NT2/D1 (cell line): ENCODE measurements at places on chromosomes 3 and 15.

GRCh38 chr3:42681361-42682038 is 3.8 kb upstream of the KLHL40 start:
- DNase-seq = no peak

- DNase-seq = no peak
Measured at GRCh38 chr3:7760718-7761117, 740.9 kb upstream of the LMCD1 start.

- DNase-seq = no peak
Measured at GRCh38 chr3:126105691-126106187, 21.8 kb upstream of the SLC41A3 start.

- DNase-seq = no peak
Measured at GRCh38 chr3:51275111-51275805, 109.8 kb upstream of the MANF start.

DNA sequence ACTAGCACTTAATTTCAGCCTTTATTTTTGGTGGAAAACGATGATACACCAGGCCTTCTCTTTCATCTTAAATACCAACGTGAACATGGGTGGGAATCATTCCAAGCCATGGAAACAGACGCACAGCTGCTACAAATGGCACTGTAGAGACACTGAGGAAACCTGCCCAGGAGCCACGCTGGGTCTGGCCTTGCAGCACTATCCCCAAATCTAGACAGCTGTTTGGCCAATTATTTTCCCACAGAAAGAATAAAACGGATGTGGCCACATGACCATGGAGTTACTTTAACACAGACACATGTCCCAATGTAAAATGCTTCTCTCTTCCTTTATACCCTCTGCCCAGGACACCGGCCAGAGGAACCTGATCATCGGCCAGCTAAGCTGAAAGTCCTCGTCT is 83.6 kb upstream of the OCA2 start:
- no peak for DNase-seq

DNA sequence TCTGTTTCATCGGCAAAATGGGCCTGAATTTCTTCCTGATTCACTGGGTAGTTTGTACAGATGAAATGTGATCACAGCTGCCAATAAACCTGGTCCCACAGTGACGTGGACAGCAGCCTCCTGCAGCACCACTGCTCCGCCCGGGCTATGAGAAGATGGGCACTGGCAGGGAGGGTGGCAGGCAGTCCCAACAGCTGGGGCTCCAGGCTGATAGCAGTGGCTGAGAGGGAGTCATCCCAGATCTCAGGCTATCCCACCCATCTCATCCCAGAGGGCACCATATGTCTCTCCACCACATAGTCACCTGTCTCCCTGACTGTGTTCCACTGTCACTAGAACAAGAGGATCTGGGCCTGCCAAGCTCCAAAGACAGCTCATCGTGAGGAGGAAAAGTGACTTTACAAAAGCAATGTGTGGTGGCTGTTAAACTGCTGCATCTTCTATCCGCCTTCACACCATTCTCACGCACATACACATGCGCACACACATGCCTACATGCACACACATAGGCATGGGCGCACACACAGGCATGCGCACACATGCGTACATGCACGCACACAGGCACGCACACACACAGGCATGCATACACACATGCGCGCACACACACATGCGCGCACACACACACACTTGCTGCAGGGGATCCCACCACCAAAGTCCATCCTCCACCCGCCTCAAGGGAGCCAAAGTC is 46.2 kb downstream of the RGMA start:
- no peak for DNase-seq

- no peak for DNase-seq
Measured at GRCh38 chr3:149424918-149425317, 47.5 kb upstream of the TM4SF1 start.

- DNase-seq = no peak
Measured at GRCh38 chr3:27878014-27878383, 155.9 kb upstream of the EOMES start.

GRCh38 chr3:79366414-79366813 is 401.4 kb downstream of the ROBO1 start:
- DNase-seq = no peak

- no peak for DNase-seq
Measured at GRCh38 chr3:29827756-29828155, 546.9 kb downstream of the RBMS3 start.

GRCh38 chr3:62226601-62227339 is 146.6 kb downstream of the FEZF2 start:
- no peak for DNase-seq

DNA sequence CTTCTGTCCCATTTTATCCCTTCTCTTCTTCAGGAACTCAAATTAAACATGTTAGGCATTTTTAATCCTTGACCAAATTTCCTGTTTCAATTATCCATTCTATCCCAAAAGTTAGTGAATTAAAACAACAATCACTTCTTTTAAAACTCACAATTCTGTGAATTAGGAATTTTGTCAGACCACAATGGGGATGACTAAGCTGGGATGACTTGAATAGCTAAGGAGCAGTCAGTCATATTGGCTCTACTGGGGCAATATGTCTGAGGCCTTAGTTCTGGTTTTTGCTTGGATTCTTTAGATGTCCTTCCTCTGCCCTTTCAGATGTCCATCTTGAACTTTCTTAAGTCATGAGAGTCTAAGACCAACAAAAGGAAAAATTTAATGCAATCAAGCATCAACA is 178.2 kb upstream of the TGFBR2 start:
- DNase-seq = no peak

- no peak for DNase-seq
Measured at GRCh38 chr15:47349179-47349578, 368.1 kb upstream of the SEMA6D start.

DNA sequence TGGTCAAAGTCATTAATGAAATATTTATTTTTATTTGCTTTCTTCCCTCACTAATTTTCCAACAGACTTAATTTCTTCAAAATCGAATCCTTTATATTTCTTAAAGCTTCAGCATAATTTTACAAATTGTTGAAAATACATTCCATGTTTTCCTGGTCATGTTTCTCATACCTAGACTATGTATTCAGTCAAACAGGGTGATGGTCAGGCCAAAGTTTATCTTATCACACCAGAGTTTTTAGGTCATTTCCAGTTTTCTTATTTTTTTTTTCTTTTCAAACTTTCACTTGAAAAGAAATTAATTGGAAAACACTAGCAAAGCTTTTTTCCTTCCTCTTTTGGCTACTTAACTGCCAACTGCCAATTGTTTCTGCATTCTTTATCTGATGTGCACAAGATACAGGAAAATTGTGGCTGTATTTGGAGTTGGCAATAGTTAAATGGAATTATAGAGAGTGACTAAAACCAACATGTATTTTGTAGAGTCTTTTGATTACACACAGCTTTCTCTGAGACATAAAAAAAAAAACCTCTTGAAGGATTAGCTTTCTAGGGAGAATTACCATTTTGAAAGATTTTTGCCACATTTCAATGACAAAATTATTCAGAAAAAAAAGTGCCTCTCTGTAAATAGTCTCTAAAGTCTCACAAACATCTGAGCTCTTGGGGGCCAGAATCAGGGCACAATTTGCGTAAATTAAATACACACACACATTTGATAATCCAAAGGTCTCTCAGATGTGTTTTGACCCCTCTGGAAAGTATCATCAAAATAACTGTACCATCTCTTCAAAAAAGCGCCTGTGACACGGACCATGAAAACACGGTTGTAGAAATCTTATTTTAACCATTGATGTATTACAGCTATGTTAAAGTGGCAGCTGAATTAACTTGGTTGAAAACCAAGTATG is 603.2 kb upstream of the KCNMB2 start:
- DNase-seq = no peak

- no peak for DNase-seq
Measured at GRCh38 chr3:84961521-84962255, 2.9 kb downstream of the CADM2 start.

DNA sequence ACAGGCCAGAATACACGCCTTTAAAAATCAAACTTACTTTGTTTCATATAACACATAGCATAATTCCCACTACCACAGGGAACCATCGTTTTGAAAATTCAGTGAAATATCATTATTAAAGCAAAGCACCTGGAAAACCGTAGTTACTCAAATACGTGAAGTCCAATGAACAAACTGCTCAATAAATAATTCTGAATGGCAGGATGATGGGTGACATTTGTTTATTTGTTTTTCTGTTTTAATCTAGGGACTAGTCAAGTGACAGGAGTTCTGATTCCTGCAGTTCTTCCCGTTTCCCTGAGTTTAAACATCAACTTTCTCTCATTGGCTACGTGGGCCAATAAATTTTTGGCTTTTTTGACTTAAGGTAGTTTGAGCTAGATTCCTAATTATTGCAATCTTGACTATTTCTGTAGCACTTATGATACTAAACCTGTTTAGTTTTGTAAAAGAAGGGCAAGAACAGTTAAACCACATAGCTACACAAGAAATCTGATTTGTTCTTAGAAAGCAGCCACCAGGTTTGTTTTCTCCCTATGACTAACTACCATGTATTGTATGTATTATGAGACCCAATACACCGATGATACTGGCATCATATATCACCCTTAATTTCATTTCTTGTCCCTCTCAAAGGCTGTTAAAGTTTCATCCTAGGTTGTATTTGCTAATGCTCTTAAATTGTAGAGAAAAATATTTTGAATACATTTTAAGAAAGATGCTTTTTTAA is 411.2 kb downstream of the SHQ1 start:
- no peak for DNase-seq

DNA sequence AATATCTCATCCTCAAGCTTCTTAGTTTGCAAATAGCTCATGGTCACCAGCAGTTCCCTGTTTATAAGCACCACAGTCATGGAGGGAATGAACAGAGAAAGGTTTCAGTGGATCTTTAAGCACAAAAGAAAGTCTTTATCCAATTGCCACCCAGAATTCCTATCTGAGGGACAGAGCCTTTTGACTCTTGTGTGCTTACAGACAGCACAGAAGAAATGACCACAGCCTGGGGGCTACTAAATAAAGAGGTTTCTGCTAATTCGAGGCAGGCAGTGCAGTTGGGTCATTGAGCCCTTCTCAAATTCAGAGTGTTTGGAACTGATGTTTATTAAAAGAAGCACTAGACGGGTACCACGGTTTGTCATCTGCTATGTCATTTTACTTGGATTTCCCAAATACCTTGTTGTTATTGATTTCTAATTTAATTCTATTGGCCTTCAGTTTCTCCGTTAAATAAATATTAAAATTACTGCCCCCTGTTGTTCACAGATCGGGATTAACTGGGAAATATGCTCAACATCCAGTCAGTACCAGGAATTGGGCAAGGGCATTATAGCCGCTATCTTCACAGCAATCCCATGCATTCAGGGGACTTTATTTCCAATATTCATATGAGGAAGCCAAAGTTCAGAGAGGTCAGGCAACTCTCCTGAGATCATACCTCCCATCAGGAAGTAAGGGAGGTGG is 3.6 kb downstream of the PRICKLE2 start:
- no peak for DNase-seq

DNA sequence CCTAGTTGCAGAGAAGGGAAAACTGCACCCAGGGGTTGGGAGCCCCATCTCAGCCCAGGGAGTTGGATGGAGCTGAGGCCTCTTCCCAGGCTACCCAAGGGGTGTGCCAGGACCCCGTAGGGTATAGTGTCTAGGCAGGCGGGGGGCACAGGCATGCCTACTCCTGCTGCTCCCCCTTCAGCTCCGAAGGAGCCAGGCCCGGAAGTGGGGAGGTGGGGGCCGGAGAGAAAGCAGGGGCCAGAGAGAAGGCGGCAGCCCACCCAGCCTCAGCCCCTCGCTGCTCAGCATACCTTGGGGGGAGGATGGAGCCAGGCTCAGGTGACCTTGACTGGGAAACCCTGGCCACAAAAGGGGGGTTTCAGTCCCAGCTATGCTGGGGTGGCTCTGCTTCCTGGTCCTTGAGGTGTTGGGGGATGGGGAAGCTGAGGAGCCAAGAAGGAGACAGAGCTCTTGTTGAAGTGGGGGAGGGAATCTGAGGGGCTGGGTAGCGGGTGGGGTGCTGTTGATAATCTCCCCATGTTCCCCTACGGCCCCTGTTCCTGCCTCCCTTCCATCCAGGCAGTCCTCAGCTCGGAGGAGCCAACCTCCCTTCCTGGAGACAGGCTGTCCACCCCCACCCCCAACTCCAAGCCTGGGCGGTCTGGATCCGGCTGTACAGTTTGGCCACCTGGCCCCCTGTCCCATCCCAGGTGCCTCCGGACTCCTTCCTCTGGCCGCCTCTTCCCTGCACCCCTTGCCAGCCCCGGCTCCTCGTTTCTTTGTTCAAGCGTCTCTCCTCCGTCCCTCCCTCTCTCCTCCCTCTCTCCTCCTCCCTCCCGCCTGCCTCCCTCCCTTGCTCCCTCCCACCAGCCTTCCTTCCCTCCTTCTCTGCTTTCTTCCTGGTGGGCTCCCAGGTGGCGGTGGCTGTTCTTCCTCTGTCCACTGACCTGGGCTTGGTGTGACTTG is 1.7 kb downstream of the SEMA3F start:
- DNase-seq = no peak

DNA sequence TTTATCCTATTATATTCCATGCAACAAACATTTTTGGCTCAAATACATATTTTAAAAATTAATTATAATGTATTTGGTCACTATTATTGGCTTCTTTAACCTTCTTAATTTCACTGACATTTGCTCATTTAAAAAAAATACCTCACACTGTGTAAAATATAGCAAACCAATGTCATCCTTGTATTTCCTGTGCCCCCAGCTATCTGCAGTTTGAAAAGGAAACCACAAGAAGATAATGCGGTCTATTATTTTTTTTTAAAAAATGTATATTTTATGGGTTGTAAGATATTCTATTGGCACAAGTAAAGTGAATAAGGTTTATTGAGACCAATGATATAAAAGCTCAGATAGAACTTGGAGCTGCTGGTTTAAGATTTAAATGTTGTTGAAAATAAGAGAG is 904.2 kb downstream of the SI start:
- DNase-seq = no peak

- DNase-seq = no peak
Measured at GRCh38 chr3:128616516-128617269, 33.9 kb downstream of the RPN1 start.
